ENCODE measurements at places on chromosomes 11 and 22.

GRCh38 chr11:112315861-112316739 lies 55.4 kb upstream of the PLET1 start:
- H3K27ac ChIP-seq: no peak overlapping the region
- DNase-seq: no peak
- peaks cover 3% of the 10 kb centered on the region for H3K36me3 ChIP-seq
- H3K27me3 ChIP-seq: no peaks in the 10 kb centered on the region
- peaks cover 7% of the 10 kb centered on the region for H3K4me1 ChIP-seq

DNA sequence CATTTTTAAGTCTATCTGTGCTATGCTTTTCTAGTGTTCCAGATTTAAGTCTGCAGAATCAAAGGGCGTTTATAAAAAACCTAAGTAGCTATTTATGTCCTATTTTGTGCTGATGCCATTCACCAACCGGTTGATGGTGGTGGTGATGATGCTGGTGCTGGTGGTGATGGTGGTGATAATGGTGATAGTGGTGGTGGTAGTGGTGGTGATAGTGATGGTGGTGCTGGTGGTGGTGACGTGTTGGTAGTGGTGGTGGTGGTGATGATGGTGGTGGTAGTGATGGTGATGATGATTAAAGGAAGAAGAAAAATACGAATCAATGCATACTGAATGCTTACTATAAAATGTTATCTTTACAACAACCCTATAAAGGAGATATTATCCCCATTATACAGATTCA lies 178.2 kb downstream of the OPCML start:
- no peaks in the 10 kb centered on the region for H3K4me1 ChIP-seq
- no peaks in the 10 kb centered on the region for H3K27me3 ChIP-seq
- H3K36me3 ChIP-seq: no peaks in the 10 kb centered on the region

DNA sequence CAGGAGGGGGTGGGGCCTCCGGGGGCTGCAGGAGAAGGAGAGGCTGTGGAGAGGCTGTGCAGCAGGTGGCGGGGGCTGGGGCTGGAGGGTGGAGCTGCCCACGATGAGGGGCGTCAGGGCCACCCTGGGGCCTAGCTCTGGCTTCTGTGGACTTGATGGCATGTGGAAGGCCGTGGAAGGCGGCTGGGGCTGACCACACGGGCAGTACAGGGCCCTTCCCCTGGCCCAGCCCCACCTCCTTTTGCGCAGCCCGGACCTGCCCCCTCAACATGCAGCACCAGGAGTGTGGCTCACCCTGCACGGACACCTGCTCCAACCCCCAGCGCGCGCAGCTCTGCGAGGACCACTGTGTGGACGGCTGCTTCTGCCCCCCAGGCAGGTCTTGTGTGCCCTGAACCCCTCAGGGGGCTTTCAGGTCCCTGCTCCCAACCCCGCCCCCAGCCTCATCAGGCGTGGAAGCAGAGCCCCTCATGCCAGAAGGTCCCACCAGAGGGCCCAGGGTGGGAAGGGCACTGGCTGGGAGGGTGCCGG lies 6.1 kb downstream of the MUC5B start:
- H3K27ac ChIP-seq: no peak overlapping the region
- H3K4me1 ChIP-seq: no peaks in the 10 kb centered on the region
- no peaks in the 10 kb centered on the region for H3K27me3 ChIP-seq
- DNase-seq: no peak
- H3K36me3 ChIP-seq: no peaks in the 10 kb centered on the region

- DNase-seq: no peak
- H3K4me1 ChIP-seq: no peaks in the 10 kb centered on the region
- H3K27ac ChIP-seq: no peak overlapping the region
- no peaks in the 10 kb centered on the region for H3K36me3 ChIP-seq
- no peak overlapping the region for H3K4me3 ChIP-seq
These were observed 42.1 kb upstream of the LARGE1 start for GRCh38 chr22:33962409-33962808.

GRCh38 chr11:64444838-64445441 lies 86.0 kb downstream of the RPS6KA4 start:
- no peaks in the 10 kb centered on the region for H3K36me3 ChIP-seq
- H3K4me3 ChIP-seq: no peak overlapping the region
- no peak overlapping the region for H3K27ac ChIP-seq
- peaks cover 18% of the 10 kb centered on the region for H3K27me3 ChIP-seq

GRCh38 chr11:1660111-1660867 lies 30.7 kb downstream of the KRTAP5-5 start:
- H3K27ac ChIP-seq: no peak overlapping the region
- peaks cover 12% of the 10 kb centered on the region for H3K27me3 ChIP-seq
- H3K36me3 ChIP-seq: no peaks in the 10 kb centered on the region
- H3K4me1 ChIP-seq: peaks cover 25% of the 10 kb centered on the region
- peak; percentile 18 for DNase-seq

- H3K27ac ChIP-seq: no peak overlapping the region
- peaks cover 13% of the 10 kb centered on the region for H3K27me3 ChIP-seq
- peaks cover 1% of the 10 kb centered on the region for H3K36me3 ChIP-seq
- no peak for DNase-seq
These were observed 70.9 kb downstream of the CCDC34 start for GRCh38 chr11:27291954-27292636.

DNA sequence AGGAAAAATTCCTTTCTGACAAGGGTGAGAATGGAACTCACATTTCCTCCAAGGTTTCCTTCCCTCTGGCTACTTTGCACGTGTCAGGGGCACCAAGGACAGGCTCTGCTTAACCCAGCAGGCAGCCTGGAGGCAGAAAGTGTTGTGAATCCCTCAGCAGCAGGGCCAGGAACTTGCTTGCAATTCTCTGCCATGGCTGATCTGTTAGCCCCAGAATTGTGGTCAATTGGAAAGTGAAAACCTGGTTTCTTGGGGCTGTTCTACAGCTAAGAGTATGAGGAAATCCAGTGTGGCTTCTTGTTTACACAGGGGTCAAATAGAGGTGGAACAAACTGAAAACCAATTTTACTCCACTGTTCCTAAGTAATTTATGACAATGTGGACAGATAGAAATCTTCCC lies 38.3 kb upstream of the CEP295 start:
- no peaks in the 10 kb centered on the region for H3K36me3 ChIP-seq
- no peak overlapping the region for H3K27ac ChIP-seq
- peaks cover 3% of the 10 kb centered on the region for H3K27me3 ChIP-seq

DNA sequence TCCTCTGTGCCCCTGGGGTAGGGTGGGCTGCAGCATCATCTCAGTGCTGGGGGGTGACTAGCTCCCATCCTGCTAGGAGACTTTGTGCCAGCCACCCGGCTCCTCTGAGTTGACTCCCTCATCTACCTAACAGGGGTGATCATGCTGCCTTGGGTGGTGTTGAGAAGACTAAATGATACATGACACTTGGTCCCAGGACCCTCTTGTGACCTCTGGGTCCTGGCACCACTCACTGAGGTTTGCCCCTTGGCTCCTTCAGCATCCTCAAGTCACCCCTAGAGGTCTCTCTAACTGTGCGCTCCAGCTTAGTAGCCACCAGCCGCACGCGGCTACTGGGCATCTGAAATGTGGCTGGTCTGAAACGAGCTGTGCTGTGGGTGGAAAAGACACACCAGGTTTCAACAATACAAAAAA lies 72.1 kb downstream of the LRRC32 start:
- no peak overlapping the region for H3K27ac ChIP-seq
- peaks cover 1% of the 10 kb centered on the region for H3K4me1 ChIP-seq
- peaks cover 4% of the 10 kb centered on the region for H3K27me3 ChIP-seq
- peak; percentile 47 for DNase-seq
- H3K4me3 ChIP-seq: no peak overlapping the region

DNA sequence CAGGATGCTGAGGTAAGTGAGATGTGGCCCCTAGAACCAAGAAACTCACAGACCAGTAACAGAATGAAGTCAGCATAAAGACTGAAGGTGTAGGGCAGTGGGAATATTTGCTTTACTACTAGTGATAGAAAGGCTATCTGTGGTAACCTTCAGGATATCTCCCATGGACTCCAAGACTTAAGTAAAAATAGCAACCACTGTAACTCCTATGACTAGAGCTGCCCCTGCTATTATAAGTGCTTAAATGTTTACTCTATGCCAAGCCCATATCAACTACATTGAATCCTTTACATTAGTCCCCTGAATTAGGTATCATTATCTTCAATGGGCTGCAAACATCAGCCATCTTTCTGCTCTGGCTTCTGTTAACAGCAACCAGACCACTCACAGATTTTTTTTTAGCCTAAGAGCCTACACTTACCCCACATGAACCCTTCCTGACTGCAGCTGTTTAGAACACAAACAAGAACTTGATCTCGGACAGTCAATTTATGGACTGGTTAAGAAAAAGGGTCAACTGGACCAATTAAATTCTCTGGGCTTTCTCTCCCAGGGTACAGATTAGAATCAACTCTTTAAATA lies 335.1 kb upstream of the API5 start:
- H3K4me1 ChIP-seq: no peaks in the 10 kb centered on the region
- H3K4me3 ChIP-seq: no peak overlapping the region
- DNase-seq: no peak
- no peak overlapping the region for H3K27ac ChIP-seq

- peaks cover 2% of the 10 kb centered on the region for H3K4me1 ChIP-seq
- no peak overlapping the region for H3K27ac ChIP-seq
- DNase-seq: no peak
- H3K27me3 ChIP-seq: peaks cover 4% of the 10 kb centered on the region
- no peaks in the 10 kb centered on the region for H3K36me3 ChIP-seq
- H3K4me3 ChIP-seq: no peak overlapping the region
These were observed 46.2 kb upstream of the SMCO4 start for GRCh38 chr11:93589347-93589746.

DNA sequence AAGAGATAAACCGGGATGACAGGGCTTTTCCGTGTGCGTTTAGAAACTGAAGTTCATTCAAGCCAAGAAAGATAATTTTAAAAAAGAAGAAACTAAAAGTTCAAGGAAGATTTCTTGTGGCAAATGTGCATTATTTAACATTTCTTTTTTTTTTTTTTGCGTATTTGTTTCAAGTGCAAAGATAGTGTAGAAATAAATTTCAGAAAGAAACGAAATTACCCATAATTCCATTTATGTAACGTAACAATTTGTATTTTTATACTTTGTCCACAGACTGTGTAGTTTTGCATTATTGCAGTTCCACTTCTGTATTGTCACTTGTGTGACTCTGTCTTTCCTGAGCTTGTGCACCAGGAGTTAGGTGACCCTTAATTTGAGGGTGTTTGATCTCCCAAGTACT lies 24.0 kb downstream of the SNAP29 start:
- peaks cover 25% of the 10 kb centered on the region for H3K36me3 ChIP-seq
- H3K4me3 ChIP-seq: no peak overlapping the region
- no peaks in the 10 kb centered on the region for H3K4me1 ChIP-seq

DNA sequence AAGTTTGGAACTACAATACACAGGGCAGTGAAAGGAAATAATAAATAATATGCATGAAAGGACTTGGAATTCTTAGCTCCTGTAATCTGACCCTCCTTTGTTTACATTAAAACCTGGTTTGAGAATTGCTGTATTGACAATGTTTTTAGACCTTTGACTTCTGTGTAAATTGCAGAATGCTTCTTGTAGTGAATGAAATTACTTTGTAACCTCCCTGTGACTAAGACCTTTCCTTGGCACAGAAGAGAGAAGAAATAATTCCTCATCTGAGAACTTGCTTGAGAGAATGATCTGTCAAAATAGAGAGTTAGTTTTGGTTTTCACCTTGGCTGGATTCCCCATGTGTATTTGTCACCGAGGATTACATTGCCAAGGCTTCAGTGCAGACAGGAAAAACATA lies 640.0 kb upstream of the ANO5 start:
- no peaks in the 10 kb centered on the region for H3K4me1 ChIP-seq
- no peak for DNase-seq
- no peak overlapping the region for H3K27ac ChIP-seq
- H3K36me3 ChIP-seq: no peaks in the 10 kb centered on the region
